A172 (cell line): ENCODE measurements at places on chromosomes 12 and 14.

DNA sequence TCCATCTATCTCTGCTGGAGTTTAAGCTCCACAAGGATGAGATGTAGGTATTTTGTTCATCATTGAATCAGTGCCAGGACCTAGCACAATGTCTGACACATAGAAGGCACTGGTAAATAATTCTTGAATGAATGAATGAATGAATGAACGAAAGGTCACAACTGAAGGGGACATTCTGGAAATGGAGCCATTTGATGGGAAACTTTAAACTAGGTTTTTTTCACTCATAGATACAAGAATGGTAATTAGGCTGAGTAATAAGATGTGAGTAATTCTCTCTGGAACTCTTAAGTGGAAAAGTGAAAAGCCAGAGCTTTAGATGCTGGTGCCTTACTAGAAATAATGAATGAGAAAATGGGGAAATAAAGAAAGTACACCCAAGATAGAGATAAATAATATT, 44.3 kb downstream of the SCN8A start:
- no peak for DNase-seq

DNA sequence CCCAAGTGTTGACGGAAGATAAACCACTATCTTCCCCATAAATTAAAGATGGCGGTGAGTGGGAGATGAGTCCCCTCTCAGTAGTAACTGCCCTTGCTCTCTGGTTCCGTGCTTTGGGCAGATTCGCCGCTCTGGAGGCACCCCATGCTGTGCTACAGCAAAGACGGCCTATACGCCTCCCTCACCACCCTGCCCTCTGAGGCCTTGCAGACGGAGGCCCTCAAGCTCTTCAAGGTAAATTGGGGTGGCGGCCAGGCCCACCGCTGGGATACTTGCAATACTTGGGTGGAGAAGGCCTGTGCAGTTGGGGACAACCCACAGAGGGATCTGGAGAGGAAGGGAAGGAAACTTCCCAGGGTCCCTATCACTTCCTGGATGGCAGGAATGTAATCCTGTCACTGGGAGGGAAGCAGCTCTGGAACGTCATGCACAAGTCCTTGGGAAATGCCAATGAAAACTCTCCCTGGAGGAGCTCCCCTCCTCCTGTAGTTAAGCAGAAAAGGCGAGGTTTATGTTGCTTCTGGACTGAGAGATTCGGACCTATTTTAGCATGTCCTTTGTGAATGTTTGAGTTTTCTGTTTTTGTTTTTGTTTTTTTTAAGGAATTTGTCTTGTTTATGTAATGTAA, 22.8 kb downstream of the PIGH start:
- DNase-seq, result no peak

DNA sequence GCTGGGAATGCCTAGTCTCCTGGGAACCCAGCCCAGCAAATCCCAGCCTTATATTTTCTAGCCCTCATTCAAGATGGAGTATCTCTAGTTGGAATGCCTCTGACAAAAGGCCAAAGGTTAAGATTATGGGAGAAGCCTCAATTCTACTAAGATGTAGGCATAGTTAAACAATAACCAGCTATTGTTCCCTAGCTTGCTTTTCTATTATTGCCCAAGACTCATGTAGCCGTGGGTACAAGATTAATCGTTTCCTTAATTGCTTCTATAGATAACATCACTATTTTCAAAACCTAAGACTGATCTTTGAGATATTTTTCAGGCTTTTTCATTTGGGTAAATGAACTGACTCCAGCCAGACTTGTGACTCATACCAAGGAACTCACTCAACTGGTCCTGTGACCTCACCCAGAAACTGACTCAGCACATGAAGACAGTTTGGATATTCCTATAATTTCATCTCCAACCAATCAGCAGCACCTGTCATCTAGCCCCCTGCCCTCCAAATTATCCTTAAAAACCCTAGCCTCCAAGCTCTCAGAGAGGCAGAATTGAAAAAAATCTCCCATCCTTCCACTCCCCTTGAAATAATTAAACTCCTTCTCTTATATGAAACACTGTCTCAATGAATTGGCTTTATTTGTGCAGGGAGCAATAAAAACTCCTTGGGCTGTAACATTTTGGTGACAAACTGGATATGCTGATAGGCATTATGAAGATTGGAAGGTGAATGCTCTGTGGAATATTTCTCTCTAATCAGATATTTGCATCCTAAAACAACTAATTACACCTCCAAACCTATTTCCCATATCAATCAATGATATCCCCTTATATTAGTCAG, 589.0 kb downstream of the C12orf50 start:
- DNase-seq, result peak; percentile 93

- no peak for DNase-seq
Observed at GRCh38 chr14:60573943-60574495, 65.1 kb downstream of the SIX6 start.

DNA sequence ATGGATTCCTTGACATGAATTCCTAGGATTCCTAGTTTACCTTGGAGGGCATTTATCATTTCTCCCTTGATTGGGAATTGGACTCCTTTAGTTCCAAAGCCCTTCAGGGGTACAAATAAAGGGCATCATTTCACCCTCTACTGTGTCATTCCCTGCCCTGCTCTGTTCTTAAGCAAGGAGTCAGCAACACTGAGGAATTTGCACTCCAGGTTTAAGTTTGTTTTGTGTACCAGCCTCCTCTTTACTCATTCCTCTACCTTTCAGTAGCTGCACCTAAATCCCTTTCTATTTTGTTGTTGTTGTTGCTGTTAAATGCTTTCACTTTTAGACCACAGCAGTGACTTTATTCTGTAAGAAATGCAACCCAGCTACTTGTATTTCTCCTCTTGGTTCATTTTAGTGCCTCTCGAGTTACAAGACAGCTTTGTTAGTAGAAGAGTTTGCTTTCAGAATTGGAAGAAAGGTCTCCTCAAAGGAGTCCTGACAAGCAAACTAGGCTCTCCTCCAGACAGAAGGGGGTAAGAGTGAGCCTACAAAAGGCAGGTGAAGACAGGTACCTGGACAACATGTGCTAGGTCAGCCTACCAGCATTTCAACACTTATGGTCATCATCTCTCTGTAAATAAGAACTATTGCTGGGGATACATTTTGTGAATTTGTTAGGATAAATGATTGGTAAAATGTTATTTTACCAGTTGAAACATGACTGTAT, 90.0 kb downstream of the RMST start:
- no peak for DNase-seq
